Activated CD4-positive, alpha-beta T cell treated with anti-CD3 and anti-CD28 coated beads, Interleukin-2, amount 10 ng/mL, durations not matched to agents 7 days and 5 days (primary cell): ENCODE measurements at places on chromosomes 4 and X. TPM values are rescaled to one million over a fixed set of nuclear protein-coding genes. Genes with fewer than 3 reads are reported as not detected.

Gene PABPC1L2A
- total RNA-seq, result not detected

Gene IL2
- 0.84 TPM for total RNA-seq

Gene RTL3
- total RNA-seq, result not detected

Gene SLC9B1
- 2.3 TPM for total RNA-seq

Gene GABRG1
- not detected for total RNA-seq

Gene PORCN
- total RNA-seq, result 12.5 TPM

Gene AKAP14
- total RNA-seq, result not detected

Gene ATP6AP2
- total RNA-seq, result 72.3 TPM
